DMS 273 treated with DMSO at 0.1 percent for 48 hours (cell line): ENCODE measurements at places on chromosomes 3 and 15.

DNA sequence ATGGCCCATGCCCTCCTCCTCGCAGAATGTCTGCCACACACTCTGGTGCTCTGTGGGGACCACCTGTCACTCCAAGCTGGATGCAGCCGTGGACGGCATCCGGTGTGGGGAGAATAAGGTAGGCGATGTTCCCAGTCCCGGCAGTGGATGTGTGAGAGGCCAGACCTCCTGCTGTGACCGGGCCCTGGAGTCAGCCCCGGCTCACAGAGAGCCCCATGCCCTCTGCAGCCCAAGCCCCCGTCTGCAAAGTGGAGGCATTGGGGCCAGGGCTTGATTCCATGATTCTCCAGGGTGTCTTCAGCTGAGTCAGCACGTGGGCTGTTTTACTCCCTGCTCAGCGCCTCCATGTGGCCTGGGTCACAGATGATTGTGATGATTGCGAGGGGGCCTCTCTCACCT lies 32.2 kb downstream of the GOLGA6L10 start:
- DNase-seq = no peak

DNA sequence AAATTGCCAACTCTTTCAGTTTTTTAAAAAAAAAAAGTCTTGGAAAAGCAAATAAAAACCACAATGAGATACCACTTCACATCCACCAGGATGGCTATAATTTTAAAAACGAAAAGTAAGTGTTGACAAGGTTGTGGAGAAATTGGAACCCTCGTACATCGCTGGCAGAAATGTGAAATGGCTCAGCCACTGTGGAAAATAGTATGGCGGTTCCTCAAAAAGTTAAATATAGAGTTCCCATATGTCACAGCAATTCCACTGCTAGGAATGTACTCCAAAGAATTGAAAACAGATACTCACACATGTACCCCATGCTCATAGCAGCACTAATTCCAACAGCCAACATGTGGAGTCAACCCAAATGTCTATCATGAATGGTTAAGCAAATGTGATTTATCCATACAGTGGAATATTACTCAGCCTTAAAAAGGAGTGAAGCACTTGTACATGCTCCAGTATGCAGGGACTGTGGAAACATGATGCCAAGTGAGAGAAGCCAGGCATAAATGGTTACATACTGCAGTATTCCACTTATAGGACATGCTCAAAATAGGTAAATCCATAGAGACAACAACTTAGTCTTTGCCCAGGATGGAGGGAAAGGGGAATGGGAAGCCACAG lies 73.8 kb upstream of the PCSK6 start:
- DNase-seq = no peak

GRCh38 chr15:63030101-63030551 lies 12.4 kb upstream of the TPM1 start:
- DNase-seq = no peak

DNA sequence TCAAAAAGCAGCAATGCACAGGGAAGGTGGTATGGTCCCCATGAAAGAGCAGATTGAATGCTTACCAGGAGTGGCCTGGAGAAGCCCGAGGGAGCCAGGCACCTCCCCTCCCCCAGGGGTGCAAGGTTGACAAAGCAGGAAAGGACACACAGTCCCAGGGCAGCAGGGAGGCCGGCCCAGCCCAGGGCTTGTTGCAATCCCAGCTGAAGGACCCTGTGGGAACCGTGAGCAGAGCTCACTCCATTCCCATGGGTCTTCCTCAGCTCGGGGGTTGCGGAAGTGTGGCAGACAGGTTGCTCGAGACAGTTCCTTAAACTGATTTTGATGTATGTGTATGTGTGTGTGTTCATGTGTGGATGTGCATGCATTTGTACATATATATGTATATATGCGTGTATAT lies 15.8 kb downstream of the UROC1 start:
- no peak for DNase-seq

- no peak for DNase-seq
These were observed 28.6 kb downstream of the WNT7A start for GRCh38 chr3:13851091-13851849.

DNA sequence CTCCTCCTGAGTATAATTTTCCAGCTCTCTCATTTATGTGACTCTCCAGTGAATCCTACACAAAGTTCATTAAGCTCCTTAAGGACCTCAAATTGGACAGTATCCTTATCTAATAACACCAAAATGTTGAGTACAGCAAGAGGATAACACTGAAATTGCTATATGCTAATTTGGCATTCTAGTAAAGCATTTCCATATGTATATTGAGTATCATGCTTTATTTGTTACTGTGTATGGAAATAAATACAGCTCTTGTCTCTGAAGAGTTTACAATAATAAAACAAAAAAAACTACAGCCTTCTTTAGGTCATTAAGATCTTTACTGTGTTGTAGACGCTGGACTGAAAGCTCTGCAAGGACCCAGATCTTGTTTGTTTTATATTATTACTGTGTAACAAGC lies 1341.3 kb downstream of the ROBO1 start:
- DNase-seq = no peak

- no peak for DNase-seq
These were observed 87.7 kb downstream of the LIPC start for GRCh38 chr15:58519516-58519915.

DNA sequence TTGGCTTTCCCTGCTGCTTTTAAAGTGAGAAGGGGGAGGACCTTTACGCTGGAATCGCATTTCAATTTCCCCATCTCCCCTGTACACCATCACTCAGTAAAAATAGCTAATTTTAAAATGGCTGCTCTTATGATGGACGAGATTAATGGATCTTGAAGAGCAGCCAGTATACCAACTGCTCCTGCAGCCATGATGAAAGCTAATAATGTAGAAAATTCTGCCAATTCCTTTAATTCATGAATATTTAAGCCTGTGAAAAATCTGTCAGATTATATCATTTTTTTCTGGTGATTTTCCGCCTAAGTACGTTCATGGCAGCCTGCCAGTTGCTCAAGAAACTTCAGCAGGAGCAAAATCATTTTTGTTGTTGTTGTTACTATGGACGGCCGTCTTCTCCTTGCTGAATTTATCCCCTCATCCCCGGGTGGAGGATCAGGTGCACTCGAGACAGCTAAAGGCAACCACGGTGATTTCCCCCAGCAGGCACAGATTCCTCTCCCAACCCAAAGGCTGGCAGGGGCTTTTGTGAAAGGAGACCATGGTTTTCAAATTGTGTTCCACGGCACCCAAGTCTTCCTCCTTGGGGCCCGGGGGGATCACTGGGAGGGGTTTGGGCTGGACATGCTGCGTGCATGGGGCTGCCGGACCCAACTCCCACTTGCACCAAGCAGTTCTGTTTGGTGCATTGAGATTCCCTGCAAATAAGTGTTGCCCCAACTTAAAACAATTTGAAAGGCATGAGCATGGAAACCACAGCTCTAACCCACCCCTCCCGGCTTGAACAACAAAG lies 289.6 kb downstream of the UACA start:
- DNase-seq = no peak

- no peak for DNase-seq
These were observed 183.7 kb downstream of the FRMD5 start for GRCh38 chr15:44011238-44011854.

GRCh38 chr3:188890572-188891270 lies 281.1 kb upstream of the TPRG1 start:
- DNase-seq = no peak
